Mesenteric fat pad (tissue), 1 donor: ENCODE measurements at places on chromosomes 5 and 9. TPM values are rescaled to one million over a fixed set of nuclear protein-coding genes. Genes with fewer than 3 reads are reported as not detected.

Gene LCN2
- 0.64 TPM for total RNA-seq

DNA sequence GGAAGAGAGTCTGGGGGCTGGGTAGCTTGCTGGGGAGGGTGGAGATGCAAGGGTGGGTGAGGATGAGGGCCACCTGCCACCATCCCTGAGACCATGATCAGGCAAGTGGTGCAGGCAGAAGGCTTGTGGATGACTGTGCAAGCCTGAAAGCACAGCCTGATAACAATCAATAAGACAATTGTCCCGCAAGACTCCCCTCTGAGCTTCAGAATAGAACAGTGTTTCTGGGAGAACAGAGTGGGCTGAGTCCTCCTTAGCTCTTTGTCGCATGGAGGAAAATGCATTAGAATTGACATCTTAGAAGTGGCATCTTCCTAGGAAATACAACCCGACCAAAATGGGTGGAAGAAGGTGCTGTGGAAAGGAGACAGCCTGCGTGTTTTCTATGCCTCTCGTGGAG is 6.6 kb downstream of the GADD45G start:
- DNase-seq = no peak

DNA sequence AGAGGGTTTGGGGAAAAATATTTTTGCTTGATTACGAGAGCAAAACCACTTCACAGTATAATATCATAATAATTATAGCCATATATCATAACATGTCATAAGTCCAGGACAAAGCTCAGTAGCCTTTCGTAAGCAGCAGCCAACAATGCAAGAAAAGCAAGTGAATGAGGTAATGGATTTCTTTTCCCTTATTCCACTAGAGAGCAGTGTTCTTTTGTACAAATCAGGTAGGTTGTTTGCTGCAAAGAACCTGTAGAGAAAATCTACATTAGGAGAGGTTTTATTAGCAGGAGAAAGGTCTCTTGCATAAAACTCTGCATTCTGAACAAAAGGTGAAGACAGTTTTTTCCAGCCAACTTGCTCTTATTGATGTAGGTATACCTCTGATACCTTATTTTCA is 1033.4 kb downstream of the TLE4 start:
- DNase-seq = no peak

Gene CCDC183
- 0.71 TPM for total RNA-seq

- no peak for DNase-seq
These were observed 628.0 kb upstream of the CDH18 start for GRCh38 chr5:20615888-20616563.

DNA sequence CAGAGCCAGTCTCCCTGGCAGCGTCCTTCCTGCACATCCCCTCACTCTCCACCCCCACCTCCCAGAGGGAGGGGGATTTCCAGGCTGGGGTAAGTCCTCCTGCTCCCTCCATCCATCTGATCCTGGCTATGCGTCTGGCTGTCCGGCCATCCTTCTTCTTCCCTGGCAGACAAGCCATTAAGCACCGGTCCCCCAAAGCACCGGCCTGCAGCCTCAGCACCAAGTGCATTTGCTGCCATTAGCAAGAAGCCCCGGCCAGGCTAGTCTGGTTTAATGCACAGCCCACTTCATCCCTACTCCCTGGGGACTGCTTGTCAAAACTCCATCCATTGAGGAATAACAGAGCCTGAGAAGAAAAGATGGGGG is 208.7 kb upstream of the IER5L start:
- DNase-seq = no peak

DNA sequence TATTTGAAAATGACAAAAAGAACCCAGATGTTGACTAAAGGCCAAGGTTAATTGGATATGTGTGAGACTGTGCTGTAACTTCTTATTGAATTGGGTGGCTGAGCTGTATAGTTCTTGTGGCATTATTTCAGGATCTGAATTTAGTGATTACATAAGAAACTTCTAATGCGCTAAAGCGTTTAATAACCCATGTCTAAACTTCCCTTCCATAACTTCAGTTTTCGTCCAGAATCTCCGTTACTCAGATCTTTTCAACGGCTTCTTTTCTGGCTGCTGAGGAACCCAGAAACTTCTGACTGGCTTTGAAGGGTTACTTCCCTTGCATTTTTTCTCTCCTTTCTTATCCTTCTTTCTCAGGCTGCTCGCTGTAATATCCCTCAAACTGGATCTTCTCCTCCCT is 28.1 kb upstream of the C9orf72 start:
- no peak for DNase-seq

DNA sequence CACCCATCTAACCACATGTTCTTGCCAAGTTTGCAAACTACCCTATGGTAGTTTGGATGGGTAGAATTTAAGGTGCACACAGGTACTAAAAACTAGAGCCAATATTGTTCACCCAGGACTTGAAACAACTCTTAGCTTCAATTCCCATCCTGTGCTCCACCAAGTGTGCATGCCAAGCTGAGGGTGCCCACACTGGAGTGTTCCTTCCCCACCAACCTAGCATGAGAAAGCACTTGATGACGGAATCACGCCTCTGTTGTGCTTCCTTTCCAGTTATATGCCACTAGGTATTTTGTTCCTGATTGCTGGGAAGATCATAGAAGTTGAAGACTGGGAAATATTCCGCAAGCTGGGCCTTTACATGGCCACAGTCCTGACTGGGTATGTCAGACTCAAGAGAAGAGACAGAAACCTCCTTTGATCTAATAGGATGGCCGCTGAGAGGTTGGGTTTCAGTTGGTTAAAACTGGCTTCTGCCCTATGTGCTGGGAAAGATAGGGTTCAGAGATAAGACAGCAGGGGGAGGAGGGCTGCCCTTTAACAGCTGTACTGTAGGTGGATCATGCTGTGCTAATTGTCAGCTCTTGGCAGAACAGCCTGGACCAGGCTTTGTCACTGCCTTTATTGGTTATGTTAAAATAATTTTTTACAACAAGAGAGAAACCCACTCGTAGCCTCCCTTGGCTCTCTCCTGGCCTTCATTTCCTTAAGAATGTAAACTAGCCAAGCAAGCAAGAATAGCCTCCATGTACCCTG is 83.5 kb downstream of the SLC1A1 start:
- DNase-seq = no peak

GRCh38 chr9:24090566-24090965 is 264.5 kb upstream of the ELAVL2 start:
- DNase-seq = no peak

DNA sequence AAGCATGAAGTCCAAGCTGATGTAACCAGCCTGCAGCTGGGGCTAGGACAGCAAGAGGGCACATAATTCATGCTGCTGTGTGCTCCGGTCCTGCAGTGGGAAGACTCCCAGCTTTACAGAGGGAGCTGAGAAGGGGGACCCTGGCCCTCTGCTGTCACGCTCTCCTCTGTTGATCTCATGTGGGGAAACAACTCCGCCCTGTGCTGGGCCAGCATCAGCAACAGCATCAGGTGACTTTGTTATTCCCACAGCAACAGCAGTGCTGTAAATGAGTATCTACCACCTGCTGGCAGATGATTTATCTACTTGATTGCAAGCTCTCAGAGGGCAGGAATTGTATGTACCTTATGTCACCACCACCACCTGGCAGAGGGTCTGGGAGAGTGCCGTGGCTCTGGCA is 176.2 kb downstream of the COL23A1 start:
- peak; percentile 26 for DNase-seq

DNA sequence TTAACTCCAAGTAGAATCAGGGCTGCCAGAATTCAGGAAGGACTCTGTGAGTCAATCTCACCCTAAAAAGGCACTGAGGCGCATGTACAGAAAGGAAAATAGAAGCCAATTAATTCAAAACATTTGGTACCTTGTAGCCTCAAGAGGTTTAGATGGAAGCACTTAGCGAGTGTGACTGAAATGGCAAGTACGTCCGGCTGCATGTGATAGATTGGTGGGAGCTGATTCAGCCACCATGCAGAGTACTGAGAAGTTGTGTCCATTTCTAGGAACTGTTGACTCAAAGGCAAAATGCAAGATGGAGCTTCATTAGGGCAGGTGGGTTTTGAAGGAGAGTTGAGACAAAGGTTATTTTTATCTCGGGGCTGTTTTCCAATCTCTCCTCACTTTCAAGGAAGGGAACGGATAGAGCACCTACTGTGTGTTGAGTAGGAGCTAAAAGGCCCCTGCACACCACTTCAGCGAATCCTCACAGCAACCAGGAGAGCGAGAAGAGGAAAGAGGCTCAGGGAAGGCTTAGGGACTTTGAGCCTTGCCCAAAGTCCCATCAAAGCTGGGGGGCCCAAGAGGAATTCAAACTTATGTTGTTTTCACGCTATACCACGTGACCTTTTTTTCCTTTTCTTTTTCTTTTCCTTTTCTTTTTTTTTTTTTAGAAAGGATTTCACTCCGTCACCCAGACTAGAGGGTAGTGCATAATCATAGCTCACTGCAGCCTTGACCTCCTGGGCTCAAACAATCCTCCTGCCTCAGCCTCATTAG is 34.6 kb upstream of the CPEB4 start:
- no peak for DNase-seq
